ENCODE measurements at places on chromosomes 7 and 10. TPM values are rescaled to one million over a fixed set of nuclear protein-coding genes. Genes with fewer than 3 reads are reported as not detected.

GRCh38 chr7:115133248-115133647 is 211.4 kb downstream of the MDFIC start:
- no peaks in the 10 kb centered on the region for H3K27me3 ChIP-seq
- H3K4me1 ChIP-seq, result peaks cover 9% of the 10 kb centered on the region
- H3K4me3 ChIP-seq, result no peak overlapping the region
- no peaks in the 10 kb centered on the region for H3K36me3 ChIP-seq
- no peak overlapping the region for H3K27ac ChIP-seq

- no peak overlapping the region for H3K4me3 ChIP-seq
- H3K27me3 ChIP-seq, result no peaks in the 10 kb centered on the region
- no peak for DNase-seq
- no peak overlapping the region for H3K27ac ChIP-seq
- no peaks in the 10 kb centered on the region for H3K36me3 ChIP-seq
Observed at GRCh38 chr7:136348542-136349192, 371.5 kb upstream of the MTPN start.

GRCh38 chr7:117937049-117937752 is 64.0 kb upstream of the CTTNBP2 start:
- H3K27me3 ChIP-seq, result no peaks in the 10 kb centered on the region
- H3K4me1 ChIP-seq, result no peaks in the 10 kb centered on the region
- no peak for DNase-seq
- no peak overlapping the region for H3K4me3 ChIP-seq
- H3K36me3 ChIP-seq, result no peaks in the 10 kb centered on the region

GRCh38 chr7:105016709-105017656 is 3.0 kb downstream of the KMT2E start:
- peaks cover 42% of the 10 kb centered on the region for H3K4me1 ChIP-seq
- peak overlapping the region; percentile 51 for H3K27ac ChIP-seq
- DNase-seq, result no peak
- H3K36me3 ChIP-seq, result no peaks in the 10 kb centered on the region

- H3K4me1 ChIP-seq, result no peaks in the 10 kb centered on the region
- no peaks in the 10 kb centered on the region for H3K36me3 ChIP-seq
- H3K27ac ChIP-seq, result no peak overlapping the region
- H3K27me3 ChIP-seq, result no peaks in the 10 kb centered on the region
- no peak overlapping the region for H3K4me3 ChIP-seq
- no peak for DNase-seq
Observed at GRCh38 chr10:13201132-13201531, 33.0 kb downstream of the UCMA start.

- no peaks in the 10 kb centered on the region for H3K4me1 ChIP-seq
- H3K4me3 ChIP-seq, result no peak overlapping the region
- no peaks in the 10 kb centered on the region for H3K36me3 ChIP-seq
- no peaks in the 10 kb centered on the region for H3K27me3 ChIP-seq
- no peak for DNase-seq
Observed at GRCh38 chr10:87685832-87686574, 26.3 kb downstream of the PAPSS2 start.

GRCh38 chr10:44384601-44385025 is 284 bp downstream of the CXCL12 start:
- H3K4me3 ChIP-seq, result peak overlapping the region; percentile 79
- no peak overlapping the region for H3K27ac ChIP-seq
- no peaks in the 10 kb centered on the region for H3K36me3 ChIP-seq
- no peaks in the 10 kb centered on the region for H3K27me3 ChIP-seq

- no peaks in the 10 kb centered on the region for H3K4me1 ChIP-seq
- peak; percentile 42 for DNase-seq
- H3K27ac ChIP-seq, result peak overlapping the region; percentile 41
- no peaks in the 10 kb centered on the region for H3K27me3 ChIP-seq
- H3K4me3 ChIP-seq, result peak overlapping the region; percentile 25
Observed at GRCh38 chr7:101717628-101718357, 88.7 kb upstream of the MYL10 start.

DNA sequence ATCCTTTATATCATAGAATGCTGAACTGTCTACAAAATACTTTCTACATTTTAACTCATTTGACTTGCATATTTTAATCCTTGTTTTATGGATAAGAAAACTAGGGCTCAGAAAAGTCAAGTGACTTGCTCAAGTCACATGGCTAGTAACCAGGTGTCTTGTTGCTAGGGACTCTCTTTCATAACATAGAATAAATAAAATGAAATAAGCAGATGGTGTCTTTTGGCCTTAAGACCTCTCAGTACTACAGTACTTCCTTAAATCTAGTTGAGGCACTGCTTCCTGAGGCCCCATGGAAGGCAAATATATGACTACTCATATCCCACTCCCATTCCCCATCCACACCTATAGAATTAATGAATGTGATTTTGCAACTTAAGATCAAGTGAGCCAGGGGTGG is 87.9 kb downstream of the CDK6 start:
- no peak overlapping the region for H3K4me3 ChIP-seq
- no peaks in the 10 kb centered on the region for H3K27me3 ChIP-seq
- H3K36me3 ChIP-seq, result no peaks in the 10 kb centered on the region
- peaks cover 10% of the 10 kb centered on the region for H3K4me1 ChIP-seq
- H3K27ac ChIP-seq, result no peak overlapping the region

GRCh38 chr7:29084832-29085231 is 61.5 kb downstream of the CPVL start:
- no peaks in the 10 kb centered on the region for H3K36me3 ChIP-seq
- peaks cover 8% of the 10 kb centered on the region for H3K4me1 ChIP-seq
- DNase-seq, result no peak
- H3K27me3 ChIP-seq, result no peaks in the 10 kb centered on the region

GRCh38 chr10:88598055-88598454 is 11.5 kb downstream of the LIPJ start:
- H3K27me3 ChIP-seq, result no peaks in the 10 kb centered on the region
- no peaks in the 10 kb centered on the region for H3K36me3 ChIP-seq
- H3K4me1 ChIP-seq, result no peaks in the 10 kb centered on the region
- H3K27ac ChIP-seq, result no peak overlapping the region
- H3K4me3 ChIP-seq, result no peak overlapping the region

- H3K4me3 ChIP-seq, result no peak overlapping the region
- no peaks in the 10 kb centered on the region for H3K36me3 ChIP-seq
- no peak overlapping the region for H3K27ac ChIP-seq
- no peak for DNase-seq
- no peaks in the 10 kb centered on the region for H3K4me1 ChIP-seq
Observed at GRCh38 chr10:61503051-61503450, 49.9 kb upstream of the TMEM26 start.

DNA sequence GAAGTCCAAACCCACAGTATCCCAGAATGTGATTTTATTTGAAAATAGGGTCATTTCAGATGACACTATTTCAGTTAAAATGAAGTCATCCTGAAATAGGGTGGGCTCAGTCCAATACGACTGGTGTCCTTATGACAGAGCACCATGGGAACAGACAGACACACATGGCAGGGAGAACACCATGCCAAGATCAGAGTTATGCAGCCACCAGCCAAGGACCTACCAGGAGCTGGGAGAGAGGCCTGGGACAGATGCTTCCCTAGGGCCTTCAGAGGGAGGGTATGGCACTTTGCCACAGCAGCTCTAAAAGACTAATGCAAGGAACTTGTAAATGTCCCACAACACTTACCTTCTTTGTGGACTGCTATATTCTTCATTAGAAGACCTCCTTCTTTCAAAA is 226.5 kb downstream of the NEBL start:
- DNase-seq, result no peak
- H3K27ac ChIP-seq, result no peak overlapping the region
- no peaks in the 10 kb centered on the region for H3K4me1 ChIP-seq
- no peaks in the 10 kb centered on the region for H3K36me3 ChIP-seq
- H3K27me3 ChIP-seq, result no peaks in the 10 kb centered on the region

DNA sequence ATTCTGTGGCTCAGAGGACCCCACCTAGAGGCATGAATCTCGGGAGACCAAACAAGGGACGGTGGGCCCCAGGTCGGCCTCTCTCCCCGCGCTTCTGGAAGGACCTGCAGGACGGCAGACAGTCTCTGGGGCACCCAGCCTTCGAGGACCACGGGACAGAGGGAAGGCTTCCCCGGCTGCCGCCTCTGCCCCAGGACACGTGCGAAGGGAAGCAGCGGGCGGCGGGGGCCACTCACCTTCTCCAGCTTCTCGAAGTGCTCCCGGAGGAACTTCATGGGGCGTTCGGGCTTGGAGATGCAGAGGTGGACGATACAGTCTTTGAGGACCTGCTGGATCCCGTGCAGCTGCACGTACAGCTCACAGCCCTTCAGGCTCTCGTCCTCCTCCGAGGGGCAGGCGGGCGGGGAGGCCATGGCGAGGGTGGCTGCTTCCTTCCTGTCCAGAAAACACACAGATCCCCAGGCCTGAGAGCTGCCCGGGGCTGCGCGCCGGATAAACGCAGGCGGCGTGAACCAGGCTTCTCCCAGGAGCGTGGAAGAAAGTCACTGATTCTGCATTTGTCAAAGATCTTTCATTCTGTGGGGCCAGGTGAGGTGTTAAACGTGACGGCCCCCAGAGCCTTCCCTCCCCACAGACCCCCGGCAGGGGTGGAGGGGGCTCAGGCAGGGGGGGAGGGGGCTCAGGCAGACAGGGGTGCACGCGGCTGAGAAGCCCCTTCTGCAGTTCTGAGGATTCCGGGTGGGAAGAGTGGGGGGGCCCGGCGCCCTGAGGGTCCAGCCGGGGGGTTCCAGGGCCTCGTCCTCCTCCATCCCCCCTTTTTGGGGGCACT is 15.2 kb upstream of the DNAAF5 start:
- H3K36me3 ChIP-seq, result no peaks in the 10 kb centered on the region
- no peak for DNase-seq
- peak overlapping the region; percentile 65 for H3K4me3 ChIP-seq
- no peak overlapping the region for H3K27ac ChIP-seq
- no peaks in the 10 kb centered on the region for H3K27me3 ChIP-seq

DNA sequence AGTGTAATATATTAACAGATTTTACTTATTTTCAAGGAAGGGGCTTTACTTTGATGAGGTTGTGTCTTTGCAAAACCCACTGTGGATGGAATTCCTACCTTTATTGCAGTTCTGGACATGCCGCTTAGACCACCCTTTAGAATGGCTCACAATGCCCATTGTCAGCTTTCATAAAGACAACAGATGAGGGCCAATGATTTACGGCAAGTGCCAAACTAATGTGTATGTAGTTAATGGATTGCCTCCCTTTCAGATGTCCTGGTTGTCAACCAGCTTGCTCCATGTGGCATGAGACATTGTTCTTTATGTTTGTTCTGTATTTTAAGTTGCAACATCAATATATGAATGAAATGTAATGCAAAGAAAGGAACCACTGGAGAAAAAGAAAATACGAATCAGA is 35.0 kb upstream of the ELMO1 start:
- DNase-seq, result no peak
- no peak overlapping the region for H3K4me3 ChIP-seq
- no peaks in the 10 kb centered on the region for H3K4me1 ChIP-seq

GRCh38 chr10:2119316-2119715 is 382.0 kb upstream of the ADARB2 start:
- no peak for DNase-seq
- H3K4me3 ChIP-seq, result no peak overlapping the region
- H3K27me3 ChIP-seq, result no peaks in the 10 kb centered on the region
- H3K36me3 ChIP-seq, result no peaks in the 10 kb centered on the region
- no peak overlapping the region for H3K27ac ChIP-seq
- H3K4me1 ChIP-seq, result no peaks in the 10 kb centered on the region

GRCh38 chr10:102546606-102547320 is 43.0 kb downstream of the SUFU start:
- H3K36me3 ChIP-seq, result no peaks in the 10 kb centered on the region
- no peak overlapping the region for H3K27ac ChIP-seq
- H3K4me3 ChIP-seq, result no peak overlapping the region

- no peak overlapping the region for H3K4me3 ChIP-seq
- no peak for DNase-seq
- no peak overlapping the region for H3K27ac ChIP-seq
Observed at GRCh38 chr10:19169041-19169440, 120.4 kb downstream of the MALRD1 start.

- no peak overlapping the region for H3K27ac ChIP-seq
- no peak overlapping the region for H3K4me3 ChIP-seq
- DNase-seq, result no peak
- peaks cover 48% of the 10 kb centered on the region for H3K36me3 ChIP-seq
Observed at GRCh38 chr10:95613330-95613729, 43.2 kb downstream of the ALDH18A1 start.

DNA sequence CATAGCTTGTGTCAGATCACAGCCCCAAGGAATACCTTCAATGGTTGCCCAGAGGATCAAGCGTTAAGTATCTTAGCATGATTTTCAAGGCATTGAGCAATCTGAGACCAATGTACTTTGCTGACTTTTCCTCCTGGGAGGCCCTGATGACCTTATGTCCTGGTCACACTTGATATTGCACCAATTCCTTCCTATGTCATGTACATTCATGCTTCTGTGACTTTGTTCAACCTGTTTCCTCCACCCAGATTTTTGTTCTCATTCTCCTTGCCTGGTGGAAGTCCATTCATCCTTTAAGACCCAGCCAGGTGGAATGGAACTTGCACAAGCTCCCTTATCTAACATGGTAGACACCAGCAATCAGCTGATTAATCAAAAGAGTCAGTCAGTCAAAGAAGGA is 160.8 kb downstream of the PFKFB3 start:
- no peak for DNase-seq
- peaks cover 10% of the 10 kb centered on the region for H3K4me1 ChIP-seq
- H3K27ac ChIP-seq, result no peak overlapping the region
- H3K27me3 ChIP-seq, result no peaks in the 10 kb centered on the region
- no peaks in the 10 kb centered on the region for H3K36me3 ChIP-seq

DNA sequence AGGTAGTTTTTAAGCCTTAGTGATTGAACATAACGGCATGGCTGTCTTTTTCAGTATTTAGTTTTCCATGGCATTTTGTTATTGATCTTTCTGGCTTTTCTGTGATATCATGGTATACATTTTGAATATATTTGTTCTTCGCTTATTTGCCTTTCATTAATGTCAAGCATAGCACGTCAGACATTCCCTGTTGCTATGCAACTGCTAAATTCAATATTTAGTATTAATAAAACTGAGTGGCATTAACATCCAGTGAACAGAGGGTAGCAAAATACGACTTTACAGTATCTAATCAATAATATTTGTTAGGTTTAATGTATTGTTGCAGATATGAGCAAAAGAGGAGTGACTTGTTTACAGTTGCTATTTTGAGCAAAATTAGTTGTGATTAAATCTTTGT is 72.5 kb downstream of the LCOR start:
- H3K27me3 ChIP-seq, result no peaks in the 10 kb centered on the region
- DNase-seq, result no peak
- no peak overlapping the region for H3K4me3 ChIP-seq

DNA sequence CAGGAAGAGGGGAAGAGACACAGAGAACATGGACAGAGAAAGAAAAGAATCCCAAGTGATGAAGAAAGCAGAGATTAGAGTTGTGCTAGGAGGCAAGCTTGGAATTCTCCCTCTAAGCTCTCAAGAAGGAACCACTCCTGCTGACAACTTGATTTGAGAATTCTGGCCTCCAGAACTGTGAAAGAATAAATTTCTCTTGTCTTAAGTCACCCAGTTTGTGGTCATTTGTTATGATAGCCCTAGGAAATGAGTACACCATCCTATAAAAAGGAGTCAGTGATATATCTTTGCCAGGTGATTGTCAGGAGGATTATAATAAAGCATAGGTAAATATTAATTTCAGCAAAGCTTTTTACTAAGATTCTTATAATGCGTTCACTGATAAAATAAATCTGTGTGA is 82.7 kb upstream of the TFEC start:
- no peaks in the 10 kb centered on the region for H3K36me3 ChIP-seq
- no peaks in the 10 kb centered on the region for H3K27me3 ChIP-seq
- H3K4me1 ChIP-seq, result no peaks in the 10 kb centered on the region

- H3K36me3 ChIP-seq, result no peaks in the 10 kb centered on the region
- H3K27me3 ChIP-seq, result no peaks in the 10 kb centered on the region
- DNase-seq, result no peak
- H3K4me1 ChIP-seq, result peaks cover 40% of the 10 kb centered on the region
Observed at GRCh38 chr7:66696774-66697191, 43.8 kb upstream of the RABGEF1 start.

Gene VIM
- total RNA-seq, result 5,884 TPM

Gene CHST15
- total RNA-seq, result 31.9 TPM

Gene TMEM270
- not detected for total RNA-seq

Gene POLR2J2
- total RNA-seq, result 3.4 TPM

Gene CPEB3
- total RNA-seq, result 12.2 TPM

Gene OR6B1
- not detected for total RNA-seq

Gene PAX4
- not detected for total RNA-seq

Gene ANXA8
- not detected for total RNA-seq
